ENCODE measurements at places on chromosomes 7 and 10.

- no peak for DNase-seq
These were observed 42.6 kb upstream of the DLG5 start for GRCh38 chr10:77969114-77969513.

DNA sequence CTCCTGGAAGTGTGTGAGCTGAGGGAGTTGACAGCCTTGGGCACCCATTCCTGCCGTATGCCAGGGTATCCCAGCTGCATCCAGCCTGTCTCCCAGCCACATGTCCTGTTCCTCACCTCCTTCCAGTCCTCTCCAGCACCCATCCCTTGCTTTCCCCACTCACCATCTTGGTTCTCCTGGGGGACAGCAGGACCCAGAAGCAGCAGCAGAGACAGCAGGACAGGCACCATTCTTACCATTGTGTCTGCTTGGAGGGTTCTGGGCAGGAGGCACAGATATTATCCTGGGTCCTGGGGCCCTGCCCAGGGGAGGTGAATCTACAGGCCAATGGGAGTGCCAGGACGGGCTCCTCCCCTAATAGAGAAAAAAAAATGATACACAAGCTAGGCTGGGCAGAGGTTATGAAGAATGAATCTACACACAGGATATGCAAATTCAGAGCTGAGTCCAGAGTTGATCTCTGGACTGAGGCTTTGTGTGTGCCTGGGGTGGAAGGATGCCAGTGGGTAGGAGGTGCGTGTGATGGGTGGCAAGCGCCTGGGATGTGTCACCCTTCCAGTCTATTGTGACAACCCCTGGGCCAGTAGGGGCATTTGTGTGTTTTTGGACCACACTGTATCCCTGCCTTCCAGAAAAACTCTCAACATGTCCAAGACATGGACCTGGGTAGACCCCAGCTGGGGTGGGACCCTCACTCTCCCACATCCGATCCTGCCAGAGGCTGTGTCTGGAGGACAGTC, at the start of gene AZGP1:
Gene AZGP1, minus strand, starts transcription at position 250 of the 740 bp plus-strand sequence. Its CDS starts 11 bp downstream, at position 239.
- DNase-seq, result no peak

- DNase-seq, result no peak
These were observed 910 bp downstream of the ARHGAP19 start for GRCh38 chr10:97291357-97292096.

DNA sequence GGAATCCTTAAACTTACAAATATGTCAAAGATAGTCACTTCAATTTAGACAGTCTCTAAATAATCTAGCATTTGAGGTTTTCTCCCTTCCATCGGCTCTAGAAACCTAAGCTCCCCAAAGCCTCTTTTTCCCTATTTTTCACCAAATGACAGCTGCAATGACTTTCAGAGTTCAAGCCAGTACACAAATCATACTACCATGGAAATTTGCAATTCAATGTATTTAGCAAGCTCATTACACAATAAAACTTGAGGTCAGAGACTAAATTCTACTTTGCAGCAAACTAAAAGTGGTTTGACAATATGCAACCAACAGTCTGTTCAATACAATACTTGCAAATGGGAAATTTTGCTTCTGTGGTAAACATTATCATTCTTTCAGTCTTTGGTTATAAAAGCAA, 80.3 kb downstream of the SKIDA1 start:
- DNase-seq, result no peak

- DNase-seq, result no peak
These were observed 276.9 kb downstream of the DOCK4 start for GRCh38 chr7:111929264-111929663.

DNA sequence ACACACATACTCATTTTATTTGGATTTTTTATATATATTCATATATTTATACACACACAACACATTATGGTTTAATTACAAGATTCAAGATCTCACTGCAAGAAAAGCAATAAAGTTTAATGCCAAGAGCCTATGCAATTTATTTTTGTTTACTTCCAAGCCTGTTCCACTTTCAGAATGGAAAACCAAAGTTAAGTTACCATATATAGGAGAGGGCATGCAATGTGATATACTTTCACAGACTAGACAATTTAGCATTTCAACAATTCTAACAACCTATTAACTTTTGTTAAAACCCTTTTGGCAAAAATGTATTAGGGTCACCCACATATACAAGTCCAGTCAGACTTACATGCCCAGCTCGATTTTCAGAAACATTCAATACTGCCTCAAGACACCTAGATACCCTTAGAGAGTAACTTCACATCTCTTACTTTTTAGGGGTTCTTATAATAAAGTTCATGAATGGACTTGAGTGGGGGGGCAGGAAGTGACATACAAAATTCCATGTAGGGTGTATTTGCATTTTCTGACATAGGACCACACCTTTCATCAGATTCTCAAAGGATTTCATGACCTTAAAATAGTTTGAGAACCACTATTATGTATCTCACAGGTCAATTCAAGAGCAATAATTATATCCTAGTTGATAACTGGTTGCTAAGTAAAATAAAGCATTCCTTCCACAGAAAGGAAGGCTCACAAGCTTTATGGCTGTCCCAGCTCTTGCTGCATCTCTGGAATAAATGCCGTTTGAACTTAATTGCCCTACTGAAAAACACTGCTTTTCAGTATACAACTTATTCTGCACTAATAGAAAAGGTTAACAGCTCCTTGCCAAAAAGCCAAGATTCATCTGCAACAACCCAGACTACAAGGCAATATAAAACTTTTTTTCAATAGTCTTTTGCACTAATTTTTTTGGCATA, 2.5 kb downstream of the P4HA1 start:
- no peak for DNase-seq

DNA sequence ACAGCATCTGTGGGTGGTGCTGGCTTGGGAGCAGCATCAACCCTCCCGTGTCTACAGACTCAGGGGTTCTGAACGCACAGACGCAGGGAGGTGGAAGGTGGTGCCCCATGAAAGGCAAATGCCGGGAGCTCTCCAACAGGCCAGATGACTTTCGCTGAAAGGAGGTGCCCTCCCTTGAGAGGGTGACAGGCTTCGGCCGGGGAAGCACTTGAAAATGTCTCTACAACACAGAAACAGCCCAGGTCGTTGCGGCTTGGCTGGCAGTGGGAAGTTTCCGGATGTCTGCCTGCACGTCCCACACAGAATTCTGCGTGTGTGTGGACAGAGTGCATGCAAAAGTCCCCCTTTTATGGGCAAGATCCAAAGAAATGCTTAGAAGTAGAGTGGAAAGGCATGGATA, 239.6 kb downstream of the SKAP2 start:
- no peak for DNase-seq

DNA sequence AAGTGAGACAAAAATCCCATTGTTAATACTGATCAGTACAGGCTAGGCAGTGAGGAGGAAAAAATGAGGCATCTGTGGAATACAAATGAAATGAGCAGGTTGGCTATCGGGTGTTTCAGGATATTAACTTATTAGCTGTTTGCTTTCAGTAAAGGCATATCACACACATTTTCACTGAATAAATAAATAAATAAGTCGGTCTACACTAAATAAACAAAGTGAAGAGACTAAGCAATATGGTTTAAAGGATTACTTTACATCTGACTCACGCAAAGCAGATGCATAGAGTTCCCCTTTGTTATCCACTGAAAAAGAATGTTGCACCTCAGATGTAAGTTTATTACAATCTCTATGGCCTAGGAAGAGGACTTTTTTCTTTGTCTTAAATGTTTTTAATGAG, 6.3 kb upstream of the SEMA3A start:
- DNase-seq, result no peak

DNA sequence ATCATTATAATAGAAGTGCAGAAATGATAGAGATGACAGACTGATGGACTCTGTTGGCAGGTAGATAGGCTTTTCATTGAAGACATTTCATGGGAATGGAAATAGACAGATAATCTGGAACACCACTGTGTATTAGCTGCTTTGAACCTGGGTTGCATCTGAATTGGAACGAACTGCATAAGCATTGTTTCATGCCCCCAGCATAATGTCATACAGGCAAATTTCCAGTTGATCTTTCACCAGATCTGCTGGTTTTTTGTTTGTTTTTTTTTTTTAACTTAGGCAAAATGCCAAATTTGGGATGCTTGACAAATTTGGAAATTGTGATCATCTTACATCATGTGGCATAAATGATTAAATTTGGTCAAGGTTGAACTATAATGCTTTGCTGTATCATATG, 172.1 kb upstream of the AOAH start:
- DNase-seq, result no peak

DNA sequence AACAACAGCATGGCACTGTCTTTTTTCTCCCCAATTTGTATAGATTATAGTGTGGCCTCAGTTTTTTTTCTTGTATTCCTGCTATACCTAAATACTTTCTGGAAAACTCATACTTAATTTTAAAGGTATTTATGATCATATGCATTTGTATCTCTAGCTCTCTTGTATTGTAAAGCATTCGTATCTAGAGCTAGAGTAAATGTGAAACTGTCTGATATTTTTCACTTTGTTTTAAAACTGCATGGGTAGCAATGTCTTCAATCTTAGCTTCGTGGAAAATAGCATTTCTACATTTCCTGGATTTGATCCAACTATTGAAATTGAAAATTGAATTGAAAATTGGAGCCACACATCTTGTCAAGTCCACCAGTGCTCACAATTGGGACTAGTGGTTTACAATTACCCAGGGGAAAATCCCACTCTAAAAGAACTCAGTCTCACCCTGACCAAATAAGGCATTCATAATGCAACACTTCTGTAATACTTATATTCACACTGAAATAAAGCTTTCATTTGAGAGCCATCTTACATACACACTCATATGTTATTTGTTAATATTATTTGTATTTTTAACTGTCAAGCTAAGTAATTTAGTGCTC, 51.3 kb upstream of the KLF6 start:
- no peak for DNase-seq

DNA sequence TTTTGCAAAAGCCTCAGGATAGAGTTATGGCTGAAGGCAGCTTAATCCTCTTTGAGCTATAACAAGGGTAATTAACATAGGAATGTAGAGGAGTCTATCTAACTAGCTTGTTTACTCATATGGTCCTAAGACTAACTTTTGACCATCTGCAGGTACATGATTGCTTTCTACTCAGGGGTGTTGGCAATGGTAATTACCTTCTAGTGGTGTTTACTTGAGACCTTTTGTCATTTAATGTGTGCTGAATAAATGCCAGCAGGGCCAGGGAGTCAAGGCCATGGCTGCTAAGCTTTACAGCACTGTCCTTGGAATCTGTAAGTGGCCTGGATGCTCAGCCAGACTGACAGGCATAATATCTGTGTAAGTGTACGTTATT, 1325.0 kb downstream of the XPNPEP1 start:
- no peak for DNase-seq

DNA sequence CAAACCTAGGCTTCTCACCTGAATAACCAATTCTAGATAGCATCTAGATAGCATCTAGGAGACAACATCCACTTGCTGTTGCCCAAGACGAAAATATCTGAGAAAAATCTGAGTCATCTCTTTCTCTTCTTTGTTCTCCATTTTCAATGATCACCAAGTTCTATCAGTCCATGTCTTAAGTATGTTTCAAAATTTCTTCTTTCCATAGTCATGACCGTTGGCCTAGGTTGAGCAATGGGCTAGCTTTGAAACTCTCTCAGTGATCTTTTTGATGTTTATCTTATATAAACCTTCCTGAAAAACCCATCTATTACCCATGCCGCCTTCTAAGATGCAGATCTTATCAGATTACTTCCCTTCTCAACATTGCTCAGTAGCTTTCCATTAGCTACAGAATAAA, 23.4 kb upstream of the CASD1 start:
- DNase-seq, result no peak

GRCh38 chr7:55550841-55551537, 21.3 kb downstream of the VOPP1 start:
- no peak for DNase-seq

GRCh38 chr7:110647266-110647665, 443.7 kb upstream of the LRRN3 start:
- no peak for DNase-seq

GRCh38 chr7:20153999-20154398, 63.2 kb downstream of the MACC1 start:
- DNase-seq, result peak; percentile 63

DNA sequence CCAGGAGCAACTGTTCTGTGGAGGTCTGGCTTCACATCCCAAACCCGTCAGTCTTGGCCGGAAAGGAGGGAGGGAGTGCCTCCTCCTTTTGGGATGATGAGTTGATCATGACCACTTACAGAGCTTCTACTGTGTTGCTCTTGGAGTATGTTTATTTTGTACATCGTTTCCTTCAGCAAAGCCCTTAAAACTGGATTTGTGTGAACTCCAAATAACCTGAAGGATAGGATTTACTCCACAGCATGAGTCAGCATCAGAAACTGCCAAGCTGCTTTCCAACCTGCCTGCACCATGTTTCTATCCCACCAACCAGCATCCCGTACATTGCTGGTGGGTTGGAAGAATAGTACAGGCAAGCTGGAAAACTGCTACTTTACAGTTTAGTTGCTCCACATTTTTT, 3.5 kb downstream of the CCDC201 start:
- DNase-seq, result no peak

DNA sequence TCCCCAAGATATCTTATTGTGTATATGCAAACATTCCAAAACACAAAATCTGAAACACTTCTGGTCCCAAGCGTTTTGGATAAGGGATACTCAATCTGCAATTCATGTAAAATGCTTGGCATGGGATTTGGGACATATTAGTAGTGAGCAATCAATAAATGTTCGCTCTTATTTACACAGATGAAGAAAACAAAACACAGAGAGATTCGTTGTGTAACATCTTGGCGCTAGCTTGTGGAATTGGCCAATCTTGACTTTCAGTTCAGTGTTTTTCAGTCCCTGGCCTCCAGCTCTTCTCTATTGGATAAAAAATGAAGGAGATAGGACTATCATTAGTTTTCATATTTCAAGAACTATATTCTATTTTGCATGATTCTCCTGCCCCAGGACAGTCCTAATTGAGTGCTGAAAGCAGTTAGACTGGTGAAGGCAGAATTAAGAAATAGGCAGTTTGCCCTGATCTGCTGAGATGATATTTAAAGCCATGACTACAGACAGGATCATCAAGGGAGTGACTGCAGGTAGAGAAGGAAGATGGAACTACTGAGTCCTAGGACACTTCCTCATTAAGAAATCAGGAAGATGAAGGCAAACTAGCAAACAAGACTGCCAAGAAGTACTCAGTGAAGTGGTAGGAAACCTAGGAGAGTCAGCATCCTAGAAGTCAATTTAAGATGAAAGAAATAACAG, 1.8 kb downstream of the PNLIPRP3 start:
- DNase-seq, result no peak

DNA sequence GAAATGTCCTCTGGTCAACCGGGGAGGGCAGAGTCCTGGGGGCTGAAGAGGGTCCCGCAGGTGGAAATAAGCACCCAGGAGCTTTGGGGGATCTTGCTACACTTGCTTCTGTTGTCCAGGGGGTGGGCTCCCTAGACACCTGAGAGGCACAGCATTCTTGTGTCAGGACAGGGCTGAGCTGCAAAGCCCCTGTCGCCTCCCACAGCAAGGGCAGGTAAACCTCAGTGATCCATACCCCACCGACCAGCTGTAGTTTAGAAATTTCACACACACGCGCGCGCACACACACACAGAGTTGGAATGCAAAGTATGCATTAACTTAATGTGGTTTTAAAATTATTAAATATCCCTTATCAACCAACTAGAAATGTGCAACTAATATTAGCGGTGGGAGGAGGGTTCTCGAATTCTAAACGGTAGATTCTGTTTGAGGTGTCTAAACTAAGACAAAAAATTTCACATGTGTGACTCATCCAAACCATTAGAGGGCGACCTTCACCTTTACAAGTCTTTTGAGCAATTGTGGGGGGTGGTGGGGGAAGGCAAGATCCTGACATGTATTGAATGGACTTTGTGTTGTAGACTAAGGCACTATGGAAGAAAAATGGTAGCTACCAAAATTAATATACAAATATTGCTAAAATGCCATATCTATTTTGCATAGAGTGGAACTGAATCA, 34.3 kb upstream of the PTF1A start:
- peak; percentile 43 for DNase-seq
